Gastroesophageal sphincter (tissue), 4 donors: ENCODE measurements at places on chromosomes 16 and 17.

DNA sequence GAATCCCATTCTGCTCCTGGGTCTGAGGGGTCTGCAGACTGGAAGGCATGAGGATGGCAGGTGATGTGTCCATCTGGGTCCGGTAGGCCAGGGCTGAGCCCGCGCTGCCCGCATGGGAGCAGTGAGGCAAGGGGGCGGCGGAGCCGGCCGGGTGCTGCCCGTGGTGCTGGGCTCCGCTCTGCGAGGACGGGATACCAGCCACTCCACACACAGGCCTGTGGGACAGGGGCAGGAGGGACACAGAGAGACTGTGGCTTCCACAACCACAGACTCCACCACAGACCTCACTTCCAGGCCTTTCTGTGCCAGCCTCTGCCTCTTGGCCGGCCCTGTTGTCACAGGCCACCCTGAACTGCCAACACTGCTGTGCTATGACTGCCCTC, 25.4 kb downstream of the MAP1LC3B start:
- no peak for ATAC-seq

DNA sequence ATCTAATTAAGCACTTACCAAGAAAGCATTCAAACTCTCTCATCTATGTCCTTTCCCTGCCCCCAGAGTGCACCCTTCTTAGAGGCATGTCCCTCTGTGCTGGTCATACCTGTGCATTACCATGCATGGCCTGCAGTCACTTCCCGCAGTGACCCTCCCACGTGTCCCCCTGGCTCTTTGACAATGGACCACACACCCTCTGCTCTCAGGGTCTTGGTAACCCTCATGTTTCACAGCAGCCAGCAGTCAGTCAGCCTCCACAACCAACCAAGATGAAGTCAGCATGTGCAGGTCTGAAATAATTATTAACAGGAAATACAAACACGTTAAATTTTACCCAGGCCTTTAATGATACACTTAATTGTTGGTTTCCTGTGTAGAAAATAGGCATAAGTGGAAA, 10.1 kb downstream of the KRT33A start:
- no peak for ATAC-seq

GRCh38 chr17:33520426-33521330, 227.6 kb upstream of the ASIC2 start:
- no peak for ATAC-seq

- ATAC-seq, result no peak
Measured at GRCh38 chr16:89645122-89645521, 12.4 kb downstream of the CHMP1A start.

- ATAC-seq, result no peak
Measured at GRCh38 chr16:90078579-90078895, 1.4 kb upstream of the PRDM7 start.

DNA sequence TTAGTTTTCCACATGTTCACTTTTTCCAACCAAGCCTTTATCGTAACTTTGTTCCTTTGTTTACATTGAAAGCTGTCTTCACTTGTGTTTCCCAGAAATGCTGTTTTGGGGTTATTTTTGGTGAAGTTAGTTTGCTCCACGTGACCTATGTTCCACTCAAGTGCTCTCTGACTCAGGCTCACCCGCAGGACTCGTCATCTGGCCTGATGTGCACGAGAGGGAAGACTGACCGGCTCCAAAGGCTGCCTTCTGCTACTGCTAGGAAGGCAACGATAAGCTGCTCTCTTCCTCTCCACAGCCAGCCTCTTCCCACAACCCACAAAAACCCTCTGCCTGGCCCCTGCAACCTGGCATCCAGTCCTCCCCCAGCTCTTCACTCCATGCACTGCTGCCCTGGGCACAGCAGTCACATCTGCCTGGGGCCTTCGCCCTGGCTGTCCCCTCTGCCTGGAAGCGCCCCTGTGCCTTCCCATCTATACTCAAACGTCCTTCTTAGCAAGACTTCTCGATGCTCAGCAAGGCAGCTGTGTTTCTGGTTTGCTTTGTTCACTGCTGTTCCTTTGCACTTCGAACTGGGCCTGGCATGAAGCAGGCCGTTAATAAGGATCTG, 28.0 kb downstream of the ZCCHC14 start:
- ATAC-seq, result peak; percentile 94
